ENCODE measurements at places on chromosomes 16 and 17. TPM values are rescaled to one million over a fixed set of nuclear protein-coding genes. Genes with fewer than 3 reads are reported as not detected.

DNAH17 gene
- total RNA-seq = 0.08 TPM

CAPNS2 gene
- not detected for total RNA-seq

KCNJ12 gene
- total RNA-seq = not detected

TMEM238L gene
- total RNA-seq = not detected

DNAI2 gene
- not detected for total RNA-seq

IL34 gene
- total RNA-seq = 1.1 TPM

SULT1A2 gene
- total RNA-seq = 0.72 TPM

AOC2 gene
- 0.72 TPM for total RNA-seq

ACSM5 gene
- 0.16 TPM for total RNA-seq

DOC2B gene
- not detected for total RNA-seq

STXBP4 gene
- 6.2 TPM for total RNA-seq

ZSCAN10 gene
- total RNA-seq = not detected

SNX20 gene
- total RNA-seq = not detected

CBX2 gene
- 7.6 TPM for total RNA-seq

TP53TG3B gene
- total RNA-seq = not detected

SLC16A5 gene
- 12.7 TPM for total RNA-seq

ITGB4 gene
- 22.9 TPM for total RNA-seq

PPP1R27 gene
- total RNA-seq = not detected

KATNIP gene
- 5.3 TPM for total RNA-seq

UBE2I gene
- 69.0 TPM for total RNA-seq

CSH2 gene
- not detected for total RNA-seq

CLEC18A gene
- total RNA-seq = 0.13 TPM

ZFP3 gene
- 1.3 TPM for total RNA-seq

REXO5 gene
- total RNA-seq = 2.6 TPM

CDRT15L2 gene
- total RNA-seq = not detected

CDH15 gene
- total RNA-seq = 2.4 TPM

SF3B3 gene
- total RNA-seq = 140 TPM

COX10 gene
- total RNA-seq = 13.3 TPM

MYH2 gene
- not detected for total RNA-seq

RND2 gene
- total RNA-seq = 0.65 TPM

CCL3 gene
- not detected for total RNA-seq

PRSS22 gene
- total RNA-seq = 0.40 TPM

KRT25 gene
- not detected for total RNA-seq

NAGS gene
- total RNA-seq = 7.5 TPM

KRTAP4-3 gene
- not detected for total RNA-seq

LGALS9B gene
- total RNA-seq = not detected

PIK3R6 gene
- not detected for total RNA-seq

RPH3AL gene
- 0.80 TPM for total RNA-seq

KCNAB3 gene
- total RNA-seq = 0.78 TPM

KRTAP3-2 gene
- not detected for total RNA-seq

CCL16 gene
- not detected for total RNA-seq

CCL14 gene
- not detected for total RNA-seq

TM4SF5 gene
- total RNA-seq = not detected

ASPHD1 gene
- total RNA-seq = 6.5 TPM

FBXL16 gene
- 0.91 TPM for total RNA-seq

RNF227 gene
- 4.5 TPM for total RNA-seq

UBE2O gene
- 13.4 TPM for total RNA-seq

CDH11 gene
- total RNA-seq = 277 TPM

TBC1D3K gene
- total RNA-seq = not detected

KCNH6 gene
- total RNA-seq = not detected

TP53TG3 gene
- not detected for total RNA-seq

KIF18B gene
- total RNA-seq = 12.4 TPM

SYT17 gene
- total RNA-seq = 3.7 TPM

CCDC43 gene
- total RNA-seq = 21.2 TPM

INO80E gene
- total RNA-seq = 194 TPM

All from epithelial cell of alveolus of lung (primary cell).